ENCODE measurements at places on chromosomes 2 and 18.

- no peak for DNase-seq
Measured at GRCh38 chr2:21245565-21245964, 121.8 kb downstream of the TDRD15 start.

- DNase-seq, result no peak
Measured at GRCh38 chr18:67621906-67622305, 105.4 kb upstream of the DSEL start.

- no peak for DNase-seq
Measured at GRCh38 chr2:226048611-226049010, 649.1 kb downstream of the NYAP2 start.

- DNase-seq, result no peak
Measured at GRCh38 chr18:9708057-9708433, at the start of gene RAB31. Gene RAB31 (plus strand): TSS chr18:9708301. CDS start chr18:9708406, 105 bp downstream.

DNA sequence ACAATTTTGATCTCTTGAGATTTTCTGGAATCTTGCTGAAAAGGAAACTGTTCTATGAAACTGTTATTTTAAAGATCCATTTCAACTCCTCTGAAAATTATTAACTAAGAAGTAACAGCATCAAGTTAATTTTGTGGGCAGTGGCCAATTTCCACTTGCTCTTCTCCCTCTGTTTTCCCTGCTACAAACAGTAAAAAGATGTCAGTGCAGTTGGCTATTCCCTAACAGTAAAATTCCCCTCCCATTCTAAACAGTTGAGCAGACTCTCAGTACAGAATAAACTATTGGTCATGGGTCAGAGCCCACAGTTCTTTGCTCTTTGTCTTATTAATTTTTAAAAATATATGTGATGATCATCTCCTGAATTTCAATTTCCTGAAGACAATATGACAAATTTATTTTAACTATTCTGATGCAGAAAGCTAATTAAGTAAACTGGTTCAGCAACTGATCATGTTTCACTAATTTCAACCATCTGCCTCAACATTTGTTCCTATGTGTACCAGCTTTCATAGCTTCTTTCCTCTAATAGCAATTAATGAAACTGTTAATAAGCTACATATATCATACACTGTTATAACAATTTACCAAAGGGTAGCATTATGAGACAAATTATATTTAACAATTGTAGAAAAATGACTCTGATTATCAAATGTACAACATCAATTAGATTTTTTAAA lies 41.1 kb upstream of the GALNT5 start:
- DNase-seq, result peak; percentile 100

GRCh38 chr2:237427769-237428506 lies 14.0 kb upstream of the COL6A3 start:
- no peak for DNase-seq

DNA sequence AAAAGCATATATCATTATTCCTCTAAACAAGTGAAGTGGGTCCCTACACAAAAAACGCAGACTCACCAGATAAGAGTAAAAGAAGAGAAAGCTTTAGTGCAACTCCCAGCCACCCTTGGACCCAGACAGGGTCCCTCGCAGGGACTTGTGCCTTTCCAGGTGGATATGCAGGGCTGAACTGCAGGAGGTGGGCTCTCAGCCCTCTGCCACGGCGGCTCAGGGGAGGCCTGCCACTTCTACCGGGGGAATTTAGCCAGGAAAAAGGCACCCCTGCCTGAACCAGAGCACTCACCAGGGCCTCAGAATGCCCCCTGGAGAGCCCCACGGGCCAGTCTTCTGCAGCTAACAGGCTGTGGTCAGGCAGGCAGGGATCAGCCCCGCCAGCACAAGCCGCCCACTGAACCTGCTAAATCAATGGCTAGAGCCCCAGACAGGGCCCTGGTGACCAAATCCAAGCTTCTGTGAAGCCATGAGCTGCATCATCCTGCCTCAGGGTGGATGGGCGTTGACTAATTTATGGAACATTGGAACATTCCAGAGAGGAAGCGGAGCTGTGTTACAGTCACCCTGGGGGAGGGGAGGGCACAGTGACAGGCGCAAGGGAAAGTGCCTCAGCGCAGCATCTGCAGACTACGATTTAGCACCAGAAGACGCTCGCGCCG lies 209.3 kb downstream of the EIPR1 start:
- DNase-seq, result no peak

- DNase-seq, result no peak
Measured at GRCh38 chr2:234632527-234633391, 135.9 kb upstream of the ARL4C start.

- no peak for DNase-seq
Measured at GRCh38 chr2:206584323-206585116, 57.8 kb upstream of the FAM237A start.

DNA sequence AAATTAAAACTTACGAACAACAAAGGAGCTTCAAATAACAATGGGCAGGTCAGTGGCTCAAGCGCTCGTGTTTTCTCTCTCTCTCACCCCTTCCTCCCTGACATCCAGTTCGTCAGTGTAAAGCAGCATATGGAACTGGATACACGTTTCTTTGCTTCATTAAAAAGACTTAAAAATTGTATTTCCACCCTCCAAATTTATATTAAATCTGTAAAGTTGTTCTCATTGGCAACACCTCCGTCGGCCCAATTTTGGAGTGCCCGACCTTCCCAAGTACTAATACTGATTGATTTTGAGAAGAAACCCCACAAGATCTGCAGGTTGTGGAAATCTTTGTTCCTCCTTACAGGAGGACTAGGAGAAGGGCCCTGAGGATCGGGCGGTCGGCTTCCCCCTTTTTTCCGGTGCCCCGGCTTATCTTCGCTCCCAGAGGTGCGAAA lies 2.2 kb downstream of the TBR1 start:
- DNase-seq, result no peak

DNA sequence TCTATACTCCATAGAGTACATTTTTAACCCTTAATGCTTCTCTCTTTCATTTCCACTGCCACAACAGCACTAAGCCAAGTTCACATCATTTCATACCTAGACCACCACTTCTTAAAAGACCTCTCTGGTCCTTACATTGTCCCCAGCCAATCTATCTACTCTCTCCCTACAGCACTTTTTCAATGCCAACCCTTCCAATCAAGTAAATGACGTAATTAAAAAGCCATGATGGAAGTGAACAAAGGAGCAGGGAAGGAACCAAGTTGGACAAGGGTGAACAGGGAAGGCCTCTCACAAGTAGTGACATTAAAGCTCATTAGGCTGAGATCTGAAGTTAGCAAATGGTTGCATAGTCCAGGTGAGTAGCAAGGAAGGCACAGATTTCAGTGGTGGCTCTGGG lies 195.1 kb upstream of the CCDC150 start:
- no peak for DNase-seq

- no peak for DNase-seq
Measured at GRCh38 chr2:33788044-33788443, 188.9 kb upstream of the FAM98A start.

GRCh38 chr2:102736410-102737409 lies 25.1 kb upstream of the TMEM182 start:
- DNase-seq, result peak; percentile 49

GRCh38 chr2:216179015-216179414 lies 69.9 kb downstream of the XRCC5 start:
- no peak for DNase-seq

GRCh38 chr18:10006311-10006893 lies 92.6 kb downstream of the VAPA start:
- peak; percentile 71 for DNase-seq

DNA sequence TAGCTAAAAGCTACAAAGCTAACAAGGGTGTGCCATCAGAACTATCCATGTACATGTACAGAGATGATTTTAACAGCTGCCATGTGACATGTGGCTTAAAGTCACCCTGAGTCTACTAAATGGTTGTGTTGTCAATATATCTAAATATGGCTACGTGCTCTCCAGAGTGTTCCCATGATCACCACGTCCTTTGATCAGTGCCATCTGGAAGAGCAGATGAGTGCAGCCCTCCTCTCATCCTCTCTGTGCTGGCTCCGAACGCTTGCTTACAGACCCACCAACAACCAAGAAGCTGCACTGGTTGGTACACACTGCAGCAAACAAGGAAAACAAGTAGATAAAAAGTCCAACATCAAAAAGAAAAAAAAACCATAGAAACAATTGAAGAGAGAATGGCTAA lies 88.6 kb upstream of the NARS1 start:
- DNase-seq, result peak; percentile 90

GRCh38 chr2:52386433-52387030 lies 1354.6 kb upstream of the NRXN1 start:
- DNase-seq, result peak; percentile 98

- DNase-seq, result no peak
Measured at GRCh38 chr2:224890372-224890771, 151.9 kb downstream of the DOCK10 start.

GRCh38 chr2:1538663-1539062 lies 125.4 kb downstream of the TPO start:
- no peak for DNase-seq

DNA sequence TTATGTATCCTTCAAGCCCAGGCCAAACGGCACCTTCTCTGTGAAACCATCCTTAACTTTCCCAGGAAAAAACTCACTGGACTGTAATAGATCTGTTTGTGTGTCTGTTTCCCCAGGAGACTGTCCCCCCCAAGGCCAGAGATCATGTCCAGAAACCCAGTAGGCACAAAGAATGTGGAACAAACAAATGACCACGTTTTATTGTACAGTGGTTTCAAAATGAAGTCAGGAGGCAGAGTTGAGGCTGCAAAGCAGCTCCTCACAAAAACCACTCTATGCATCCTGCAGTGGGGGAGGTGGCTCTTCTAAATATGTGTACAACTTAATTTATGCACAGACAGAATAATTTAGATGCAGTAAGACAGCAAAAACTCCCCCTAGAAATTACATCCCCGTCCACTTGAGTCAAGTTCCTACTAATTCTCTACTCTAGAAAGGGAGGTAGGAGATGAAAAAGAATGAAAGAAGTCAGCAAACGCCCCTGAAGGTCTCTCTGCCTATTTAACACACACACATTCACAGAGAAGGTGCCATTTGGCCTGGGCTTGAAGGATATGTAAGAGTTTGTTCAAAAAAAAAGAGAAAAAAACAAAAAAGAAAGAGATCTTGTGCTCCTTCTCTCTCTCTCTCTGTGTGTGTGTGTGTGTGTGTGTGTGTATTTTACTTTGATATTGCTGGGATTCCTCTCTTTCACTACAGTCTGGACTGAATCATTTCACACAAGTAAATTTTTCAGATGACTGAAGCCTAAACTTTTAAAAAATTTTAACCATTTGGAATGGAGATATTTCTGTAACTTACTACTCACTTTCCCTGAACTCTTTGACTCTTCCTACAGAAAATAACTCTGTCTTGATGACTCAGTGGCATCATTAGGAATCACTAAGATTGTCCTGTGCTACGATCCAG lies 19.5 kb downstream of the BCL2 start:
- no peak for DNase-seq

GRCh38 chr2:28748941-28749340 lies 2.7 kb upstream of the PPP1CB start:
- DNase-seq, result no peak

- DNase-seq, result no peak
Measured at GRCh38 chr2:212117926-212118325, 420.7 kb downstream of the ERBB4 start.

DNA sequence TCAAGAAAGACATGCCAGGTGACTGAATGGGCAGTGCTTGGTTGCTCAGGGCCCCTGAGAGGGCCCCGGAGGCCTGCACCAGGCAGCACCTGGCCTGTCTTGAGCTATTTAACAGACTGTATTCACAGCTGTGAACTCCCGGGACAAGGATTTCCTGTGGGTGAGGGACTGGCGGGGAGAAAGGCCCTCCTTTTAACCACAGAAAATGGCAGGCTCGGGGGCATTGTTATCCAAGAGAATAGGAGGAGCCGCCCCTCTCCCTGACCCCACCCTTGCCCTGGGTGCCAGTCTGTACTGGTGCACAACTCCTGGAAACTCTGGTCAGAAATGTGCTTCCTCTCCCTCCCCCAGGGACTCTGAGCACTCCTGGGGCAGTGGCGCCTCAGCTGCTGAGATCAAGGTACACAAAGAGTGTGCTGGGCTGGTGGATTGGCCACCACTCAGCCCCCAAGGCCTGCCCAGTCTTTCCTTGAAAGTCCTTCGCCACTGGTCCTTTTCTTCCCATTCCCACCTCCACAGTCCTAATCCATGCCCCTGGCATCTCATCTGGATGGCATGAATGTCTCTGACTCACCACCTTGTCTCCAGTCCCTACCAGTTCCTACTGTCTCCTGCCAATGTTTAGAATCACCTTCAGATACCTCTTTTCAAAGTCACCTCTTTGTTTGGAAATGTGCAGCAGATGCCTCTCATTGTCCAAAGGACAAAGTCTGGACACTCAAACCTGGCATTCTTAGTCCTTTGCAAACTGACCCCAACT lies 19.6 kb upstream of the EPAS1 start:
- DNase-seq, result no peak

- no peak for DNase-seq
Measured at GRCh38 chr2:119212139-119212800, 11.4 kb upstream of the STEAP3 start.

DNA sequence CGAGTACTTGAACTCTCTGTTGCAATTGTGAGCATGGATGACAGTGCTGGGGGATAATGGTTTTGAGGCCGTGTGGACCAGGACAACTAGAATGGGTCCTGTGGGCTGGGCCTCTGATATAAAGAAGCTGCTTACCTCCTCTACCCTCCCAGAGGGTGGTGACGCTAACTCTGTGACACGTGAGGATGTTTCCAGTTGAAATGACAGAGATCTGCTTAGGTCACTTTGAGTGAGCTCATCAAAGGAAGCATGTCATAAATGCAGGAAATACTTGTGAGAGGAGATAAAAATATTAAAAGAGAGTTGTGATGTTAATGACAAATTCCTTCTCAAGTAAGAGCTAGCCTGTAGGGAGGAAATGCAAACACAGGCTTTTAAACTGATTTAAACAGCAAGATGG lies 16.4 kb downstream of the RMC1 start:
- no peak for DNase-seq

DNA sequence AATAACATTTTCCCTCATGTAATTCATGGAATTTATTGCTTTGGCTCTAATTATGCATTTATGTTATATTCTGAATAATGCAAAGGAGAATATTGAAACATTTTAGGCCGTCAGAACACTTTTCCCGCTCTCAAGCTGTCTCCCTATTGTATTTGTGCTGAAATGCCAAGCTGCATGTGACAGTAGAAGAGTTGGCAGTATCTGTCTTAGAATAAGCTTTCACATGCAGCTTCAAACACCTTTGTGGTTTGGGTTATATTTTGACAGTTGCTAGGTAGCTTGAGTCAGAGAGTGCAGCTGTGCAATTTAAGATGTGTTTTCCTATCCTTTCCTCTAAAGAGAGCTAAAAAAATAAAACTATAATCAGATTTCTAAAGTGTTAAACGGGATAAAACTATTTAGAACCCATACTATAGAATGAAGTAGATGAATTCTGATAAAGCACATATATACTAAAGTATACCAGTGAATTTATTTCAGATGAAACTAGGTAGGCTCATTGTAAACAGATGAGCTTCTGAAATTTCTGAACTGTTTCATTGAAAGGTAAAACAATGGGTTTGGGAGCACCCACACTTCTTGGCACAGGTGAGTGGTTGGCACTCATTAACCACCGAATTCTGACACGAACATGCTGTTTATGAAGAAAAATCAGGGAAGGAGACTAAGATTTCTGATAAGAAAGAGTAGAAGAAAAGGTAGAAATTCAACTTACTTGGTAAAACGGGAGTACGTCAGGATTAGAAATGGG lies 43.4 kb downstream of the PLCL1 start:
- no peak for DNase-seq
